Stimulated activated CD8-positive, alpha-beta memory T cell treated with anti-CD3 and anti-CD28 coated beads, Interleukin-7, amount 100 ng/mL, for 1 hour (primary cell): ENCODE measurements at places on chromosomes 2 and 18.

DNA sequence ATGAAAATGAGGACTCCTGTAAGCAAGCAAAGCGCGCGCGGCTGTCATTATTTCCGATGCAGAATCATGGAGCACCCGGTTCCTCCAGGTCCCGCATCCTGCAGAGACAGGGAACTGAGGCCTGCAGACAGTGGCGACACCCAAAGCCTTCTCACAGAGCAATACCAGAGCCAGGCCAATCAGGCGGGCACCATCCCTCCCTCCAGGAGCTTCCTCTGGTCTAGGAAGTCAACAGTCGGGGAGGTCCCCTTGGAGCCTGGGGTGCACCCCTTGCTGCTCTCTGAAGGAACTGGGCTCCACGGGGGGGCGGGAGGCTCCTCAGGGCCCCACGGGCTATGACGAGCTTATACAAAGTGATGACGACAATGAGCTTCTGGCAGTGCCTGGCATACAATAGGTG, 60.3 kb upstream of the HPCAL1 start:
- DNase-seq, result no peak

DNA sequence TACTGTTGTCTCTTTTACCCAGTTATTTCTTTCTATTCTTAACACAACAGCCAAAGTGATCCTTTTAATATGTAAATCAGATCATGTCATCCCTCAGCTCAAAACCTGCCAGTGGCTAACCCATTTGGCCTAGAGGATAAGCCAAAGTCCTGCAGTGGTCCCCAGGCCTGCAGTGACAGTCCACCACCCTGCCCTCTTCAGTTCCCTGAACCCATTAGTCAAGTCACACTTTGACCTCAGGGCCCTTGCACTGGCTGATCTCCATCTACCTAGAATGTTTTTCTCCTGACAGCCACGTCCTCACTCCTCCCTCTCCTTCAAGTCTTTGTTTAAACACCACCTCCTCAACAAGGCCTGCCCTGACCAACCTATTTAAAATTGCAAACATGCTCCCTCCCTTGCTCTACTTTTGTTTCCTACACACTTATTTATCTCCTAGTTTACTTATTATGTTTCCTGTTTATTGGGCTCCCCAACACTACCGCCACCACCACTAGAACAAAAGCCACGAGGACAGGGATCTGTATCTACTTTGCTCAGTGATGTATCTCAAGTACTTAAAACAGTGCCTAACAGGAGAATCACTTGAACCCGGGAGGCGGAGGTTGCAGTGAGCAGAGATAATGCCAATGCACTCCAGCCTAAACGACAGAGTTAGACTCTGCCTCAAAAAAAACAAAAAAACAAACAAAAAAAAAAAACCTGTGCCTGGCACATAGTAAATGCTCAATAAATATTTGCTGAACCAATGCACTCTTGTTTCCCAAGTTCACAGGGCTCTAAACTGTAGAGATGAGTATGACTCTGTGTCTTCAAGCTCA, 9.3 kb downstream of the MREG start:
- no peak for DNase-seq

DNA sequence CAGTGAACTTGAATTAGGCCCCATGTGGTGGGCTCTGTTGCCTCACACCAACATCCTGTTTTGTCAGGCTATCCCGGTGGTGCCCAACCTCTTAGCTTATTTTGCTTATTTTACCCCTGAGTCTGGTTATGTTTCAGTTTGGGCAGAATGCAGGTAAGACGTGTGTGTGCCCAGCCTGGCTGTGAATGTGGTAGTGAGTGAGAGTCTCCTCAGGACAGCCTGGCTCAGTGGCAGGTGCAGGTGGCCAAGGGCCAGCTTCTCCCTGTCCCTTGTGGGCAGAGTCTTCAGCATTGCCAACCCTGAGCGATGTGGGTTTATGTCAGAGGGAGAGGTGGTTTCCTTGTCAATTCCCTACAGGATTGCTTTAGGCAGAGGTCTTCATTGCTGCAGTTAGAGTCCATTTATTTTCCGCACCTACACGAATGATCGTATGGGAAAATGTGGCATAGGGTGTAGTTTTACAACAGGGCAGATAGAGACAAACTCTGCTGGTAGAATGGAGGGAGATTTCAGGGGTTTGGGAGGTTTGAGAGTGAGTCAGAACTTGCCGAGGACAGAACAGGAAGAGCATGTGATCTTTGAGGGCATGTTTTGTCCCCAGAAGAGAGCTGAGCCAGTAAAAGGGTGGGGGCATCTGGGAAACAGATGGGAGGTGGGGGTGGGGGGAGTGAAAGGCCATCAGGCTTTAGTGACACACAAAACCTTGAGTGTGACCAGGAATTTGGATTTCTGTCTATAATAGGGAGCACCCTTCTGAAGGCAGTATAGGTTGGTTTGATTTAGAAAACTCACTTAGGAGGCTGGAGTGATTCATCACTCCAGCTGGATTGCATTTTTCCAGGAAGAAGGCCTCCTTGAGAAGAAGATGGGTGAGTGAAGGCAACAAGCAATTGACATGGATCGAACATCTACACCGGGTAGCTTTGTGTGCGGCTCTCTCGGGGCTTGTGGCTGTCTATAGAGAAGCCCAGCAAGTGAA, 156.2 kb upstream of the CELF4 start:
- no peak for DNase-seq

GRCh38 chr2:238653431-238654109, 194.3 kb upstream of the TWIST2 start:
- DNase-seq, result no peak

DNA sequence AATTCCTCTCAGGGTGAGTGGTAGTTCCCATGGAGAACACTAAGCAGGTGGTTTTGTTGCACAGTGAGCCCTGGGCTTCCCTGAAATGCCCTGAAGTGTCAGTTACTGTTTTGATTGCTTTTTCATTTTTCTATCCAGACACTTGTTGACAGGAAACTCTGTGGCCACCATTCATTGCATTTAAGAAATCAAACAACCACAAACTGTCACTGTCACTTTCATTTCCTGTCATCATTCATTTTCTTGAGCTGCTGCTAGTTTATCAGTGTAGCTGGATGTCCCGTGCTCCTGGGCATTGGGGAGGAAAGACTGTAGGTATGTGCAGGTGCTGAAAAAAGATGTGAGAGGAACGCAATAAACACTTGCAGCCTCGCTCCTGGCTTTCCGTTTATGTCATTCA, 891.6 kb upstream of the ZEB2 start:
- DNase-seq, result no peak

- DNase-seq, result no peak
These were observed 132.8 kb downstream of the STK39 start for GRCh38 chr2:168114619-168115018.

DNA sequence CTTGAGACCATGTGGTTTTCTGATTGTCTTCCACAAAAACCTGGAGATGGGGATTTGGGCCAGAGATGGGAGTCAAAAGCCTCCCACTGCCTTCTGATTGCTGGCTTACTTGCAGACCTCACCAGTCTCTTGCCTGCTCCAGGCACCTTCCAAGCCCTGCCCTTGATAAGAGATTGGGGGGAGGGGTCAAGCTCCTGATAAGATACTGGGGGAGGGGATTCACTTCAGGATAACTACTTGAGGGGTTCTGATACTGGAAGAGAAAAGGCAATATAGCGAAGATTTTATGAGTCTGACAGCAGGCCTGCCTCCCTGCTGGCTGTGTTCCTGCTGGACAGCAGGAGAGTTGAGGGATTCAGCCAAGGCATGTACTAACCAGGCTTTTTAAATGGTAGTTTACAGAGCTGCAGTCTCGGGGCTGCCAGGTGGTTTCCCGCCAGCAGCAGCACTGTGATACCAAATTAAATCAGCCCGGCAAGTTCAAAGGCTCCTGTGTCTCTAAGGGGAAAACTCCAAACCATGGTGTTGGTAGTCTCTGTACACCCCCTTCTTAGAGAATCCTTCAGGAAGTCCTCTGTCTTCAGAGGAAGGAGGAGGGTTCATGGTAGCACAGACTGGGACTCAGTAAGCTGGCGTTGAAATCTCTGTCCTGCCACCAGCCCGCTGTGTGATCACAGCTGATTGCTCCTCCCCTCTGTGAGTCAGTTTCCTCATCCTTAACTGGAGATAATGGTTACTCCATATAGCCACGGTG, 58.3 kb downstream of the FBXO36 start:
- no peak for DNase-seq
